ENCODE measurements at places on chromosomes 7 and 10. TPM values are rescaled to one million over a fixed set of nuclear protein-coding genes. Genes with fewer than 3 reads are reported as not detected.

SP8 gene
- polyA plus RNA-seq: not detected

GRCh38 chr10:96360331-96360730, 1.5 kb upstream of the OPALIN start:
- DNase-seq: no peak

DNA sequence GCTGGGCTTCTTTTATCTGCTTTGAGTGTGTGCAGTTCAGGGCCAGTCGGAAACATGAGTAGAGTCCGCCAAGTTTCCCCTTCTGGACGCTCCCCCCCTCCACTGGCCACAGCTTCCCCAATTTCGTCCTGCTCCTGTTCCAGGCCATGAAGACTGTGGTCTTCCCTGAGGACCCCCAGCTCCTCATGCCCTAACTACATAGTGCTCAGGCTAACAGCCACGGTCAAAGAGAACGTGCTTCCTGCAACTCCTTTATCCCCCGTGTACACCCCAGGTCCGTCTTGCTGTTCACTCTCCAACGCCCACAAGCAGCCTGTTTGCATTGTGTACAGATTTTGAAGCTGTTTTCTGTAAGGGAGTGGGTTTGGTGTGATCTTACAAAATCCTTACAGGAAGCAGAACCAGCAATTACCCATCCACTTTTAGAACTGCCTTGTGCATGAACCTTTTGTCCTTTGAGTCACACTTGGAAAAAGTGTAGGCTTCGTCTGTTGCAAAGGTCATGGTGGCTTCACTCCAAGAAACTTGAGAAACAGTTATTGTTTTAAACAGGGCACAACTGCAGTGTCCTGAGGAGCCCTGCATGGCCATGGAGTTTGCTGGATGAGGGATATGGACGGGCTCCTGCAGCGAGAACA, 77.0 kb upstream of the FAM20C start:
- DNase-seq: no peak

DNA sequence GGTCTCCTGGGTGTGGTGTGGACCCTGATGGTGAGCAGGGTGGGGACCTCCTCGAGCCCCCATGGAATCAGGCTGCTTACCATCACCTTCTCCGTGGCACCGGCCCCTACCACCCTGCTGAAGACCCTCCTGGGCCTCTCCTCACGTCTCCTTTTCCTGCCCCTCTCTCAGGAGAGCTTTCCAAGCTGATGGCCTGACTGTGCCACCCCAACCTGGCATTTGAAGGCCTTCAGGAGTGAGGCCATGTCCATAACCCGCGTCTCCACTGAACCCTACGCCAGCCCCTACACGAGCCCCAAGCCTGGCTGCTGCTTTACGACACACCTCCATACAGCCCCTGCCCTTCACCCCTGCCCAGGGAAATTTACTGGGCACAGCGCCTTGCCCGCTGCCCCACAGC, 55.4 kb downstream of the ZRANB1 start:
- no peak for DNase-seq

DNA sequence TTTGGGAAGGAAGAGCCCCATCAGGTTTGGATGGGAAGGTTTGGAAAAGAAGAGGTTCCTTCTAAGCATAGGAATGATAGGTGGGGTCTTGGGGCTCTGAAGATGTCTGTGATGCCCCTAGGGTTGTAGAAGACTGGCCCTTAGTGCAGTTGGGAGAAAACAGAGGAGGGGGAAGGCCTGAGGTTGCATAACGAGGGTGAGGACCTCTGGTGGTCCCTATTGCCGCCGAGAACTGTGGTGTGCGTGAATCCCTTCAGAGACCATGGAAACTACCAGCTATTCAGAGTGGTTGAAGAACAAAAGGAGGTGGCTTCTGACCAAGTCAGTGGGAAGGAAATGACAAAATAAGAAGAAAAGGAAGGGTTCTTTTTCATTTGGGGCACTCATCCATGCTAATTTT, 3.1 kb upstream of the PKD2L1 start:
- DNase-seq: no peak

GRCh38 chr10:77308084-77308732, 329.4 kb downstream of the KCNMA1 start:
- DNase-seq: no peak

MBL2 gene
- polyA plus RNA-seq: not detected

GRCh38 chr10:69151984-69152383, 28.0 kb downstream of the VPS26A start:
- DNase-seq: no peak

DRGX gene
- polyA plus RNA-seq: not detected

All from hindlimb muscle (tissue), 1 donor.